ENCODE measurements at places on chromosomes 2 and 18. TPM values are rescaled to one million over a fixed set of nuclear protein-coding genes. Genes with fewer than 3 reads are reported as not detected.

DNA sequence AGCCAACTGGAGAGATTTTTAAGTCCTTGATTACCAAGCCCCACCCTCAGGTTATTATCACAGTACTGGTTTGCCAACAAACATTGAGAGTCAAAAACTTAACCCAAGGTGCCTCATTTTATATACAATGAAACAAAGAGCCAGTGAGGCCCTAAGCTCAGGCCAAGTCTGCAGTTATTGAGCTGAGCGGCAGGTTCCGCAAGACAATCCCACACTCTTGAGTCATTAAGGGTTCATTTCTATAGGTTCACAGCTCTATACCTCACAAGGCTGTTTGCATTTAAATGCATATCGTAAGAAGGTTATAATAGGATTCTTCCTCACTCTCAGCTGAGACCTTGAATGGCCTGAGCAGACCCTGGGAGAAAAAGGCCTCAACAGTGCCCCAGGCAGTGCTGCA lies 268.4 kb upstream of the RGPD4 start:
- no peak for DNase-seq
- H3K27ac ChIP-seq = no peak overlapping the region
- no peaks in the 10 kb centered on the region for H3K27me3 ChIP-seq
- no peak overlapping the region for H3K4me3 ChIP-seq
- H3K4me1 ChIP-seq = no peaks in the 10 kb centered on the region

GRCh38 chr2:163834221-163834620 lies 98.4 kb upstream of the FIGN start:
- no peaks in the 10 kb centered on the region for H3K36me3 ChIP-seq
- DNase-seq = no peak
- H3K27ac ChIP-seq = no peak overlapping the region
- no peaks in the 10 kb centered on the region for H3K27me3 ChIP-seq
- no peak overlapping the region for H3K4me3 ChIP-seq

GRCh38 chr2:239956818-239957261 lies 68.3 kb downstream of the NDUFA10 start:
- no peak overlapping the region for H3K4me3 ChIP-seq
- no peaks in the 10 kb centered on the region for H3K36me3 ChIP-seq
- H3K4me1 ChIP-seq = no peaks in the 10 kb centered on the region
- no peaks in the 10 kb centered on the region for H3K27me3 ChIP-seq

GRCh38 chr2:38484957-38485356 lies 107.9 kb upstream of the ATL2 start:
- DNase-seq = no peak
- no peaks in the 10 kb centered on the region for H3K27me3 ChIP-seq
- no peak overlapping the region for H3K4me3 ChIP-seq
- H3K27ac ChIP-seq = no peak overlapping the region

GRCh38 chr18:44143072-44143471 lies 537.6 kb upstream of the SETBP1 start:
- H3K4me3 ChIP-seq = no peak overlapping the region
- H3K36me3 ChIP-seq = no peaks in the 10 kb centered on the region
- H3K4me1 ChIP-seq = no peaks in the 10 kb centered on the region
- no peaks in the 10 kb centered on the region for H3K27me3 ChIP-seq
- DNase-seq = no peak

GRCh38 chr2:42297322-42297936 lies 63.6 kb downstream of the COX7A2L start:
- H3K36me3 ChIP-seq = peaks cover 47% of the 10 kb centered on the region
- no peak for DNase-seq
- no peaks in the 10 kb centered on the region for H3K4me1 ChIP-seq
- peaks cover 1% of the 10 kb centered on the region for H3K27me3 ChIP-seq

DNA sequence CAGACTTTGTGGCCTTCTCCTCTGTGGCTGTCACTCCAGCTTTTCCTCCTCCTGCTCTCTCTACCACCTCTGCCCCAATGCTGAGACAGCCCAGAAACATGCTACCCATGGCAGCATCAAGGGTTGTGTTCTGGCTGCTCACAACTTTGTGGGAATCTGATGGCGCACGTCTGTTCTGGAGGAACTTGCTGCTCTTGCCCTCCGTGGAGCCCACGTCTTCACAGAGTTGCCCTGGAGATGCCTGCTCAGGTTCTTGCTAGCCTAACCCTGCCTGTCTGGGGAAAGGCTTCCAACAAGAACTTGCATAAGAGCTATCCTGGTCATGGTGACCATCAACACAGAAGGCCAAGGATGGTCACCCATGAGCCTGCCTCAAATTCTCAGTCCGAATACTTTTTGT lies 237.4 kb downstream of the AFF3 start:
- no peaks in the 10 kb centered on the region for H3K4me1 ChIP-seq
- no peaks in the 10 kb centered on the region for H3K27me3 ChIP-seq
- H3K27ac ChIP-seq = no peak overlapping the region
- no peak overlapping the region for H3K4me3 ChIP-seq
- H3K36me3 ChIP-seq = no peaks in the 10 kb centered on the region

DNA sequence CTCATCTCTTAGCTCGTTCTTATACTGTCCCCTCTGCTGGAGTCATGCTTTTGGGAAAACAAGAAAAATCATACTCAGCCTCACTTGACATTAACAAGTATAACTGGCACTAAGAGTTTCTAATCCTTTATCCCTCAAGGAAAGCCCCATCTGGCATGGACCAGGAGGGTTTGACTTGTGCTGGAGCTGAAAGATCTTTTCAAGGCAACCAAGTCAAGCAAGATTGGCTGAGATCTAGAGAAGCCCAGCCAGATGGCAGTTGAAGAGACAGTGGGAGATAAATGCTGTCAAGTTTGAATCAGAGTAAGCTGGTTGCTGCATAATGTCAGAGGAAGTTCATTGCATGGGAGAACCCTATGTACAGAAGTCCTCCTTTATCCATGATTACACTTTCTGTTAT lies 336.5 kb upstream of the LRP1B start:
- H3K27me3 ChIP-seq = no peaks in the 10 kb centered on the region
- no peaks in the 10 kb centered on the region for H3K36me3 ChIP-seq
- H3K4me1 ChIP-seq = no peaks in the 10 kb centered on the region
- no peak for DNase-seq
- no peak overlapping the region for H3K27ac ChIP-seq
- no peak overlapping the region for H3K4me3 ChIP-seq

- no peak for DNase-seq
- H3K4me3 ChIP-seq = no peak overlapping the region
- H3K27me3 ChIP-seq = no peaks in the 10 kb centered on the region
These were observed 288.5 kb upstream of the SLC39A10 start for GRCh38 chr2:195368249-195369217.

DNA sequence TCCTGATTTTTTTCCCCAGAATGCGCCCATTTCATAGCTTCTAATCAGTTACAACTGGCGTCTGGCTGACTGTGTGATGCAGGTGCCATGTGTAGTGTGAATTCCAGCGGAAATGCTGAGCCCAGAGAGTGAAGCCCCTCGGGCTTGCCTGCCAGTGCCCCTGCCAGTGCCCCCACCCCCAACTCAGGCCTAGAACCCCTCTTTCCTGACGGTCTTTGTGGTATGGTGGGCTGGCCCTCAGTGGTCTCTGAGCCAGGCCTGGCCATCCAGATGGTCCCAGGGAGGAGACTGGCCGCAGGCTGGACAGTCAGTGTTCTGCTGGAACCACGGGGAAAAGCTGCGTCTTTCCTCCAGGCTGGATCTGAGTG lies 3.1 kb downstream of the RAMP1 start:
- no peaks in the 10 kb centered on the region for H3K36me3 ChIP-seq
- no peak for DNase-seq
- H3K4me3 ChIP-seq = no peak overlapping the region
- peaks cover 9% of the 10 kb centered on the region for H3K27me3 ChIP-seq

- no peak for DNase-seq
- no peaks in the 10 kb centered on the region for H3K27me3 ChIP-seq
- no peak overlapping the region for H3K4me3 ChIP-seq
- H3K36me3 ChIP-seq = no peaks in the 10 kb centered on the region
- no peaks in the 10 kb centered on the region for H3K4me1 ChIP-seq
- no peak overlapping the region for H3K27ac ChIP-seq
These were observed 97.3 kb downstream of the ARL6IP6 start for GRCh38 chr2:152815634-152816257.

GRCh38 chr2:224775647-224776046 lies 59.5 kb upstream of the CCDC195 start:
- no peaks in the 10 kb centered on the region for H3K36me3 ChIP-seq
- no peak for DNase-seq

GRCh38 chr18:3450799-3451182 lies 819 bp downstream of the TGIF1 start:
- H3K27me3 ChIP-seq = no peaks in the 10 kb centered on the region
- H3K4me3 ChIP-seq = peak overlapping the region; percentile 98
- H3K27ac ChIP-seq = peak overlapping the region; percentile 72
- H3K36me3 ChIP-seq = peaks cover 19% of the 10 kb centered on the region
- H3K4me1 ChIP-seq = peaks cover 9% of the 10 kb centered on the region
- DNase-seq = no peak

DNA sequence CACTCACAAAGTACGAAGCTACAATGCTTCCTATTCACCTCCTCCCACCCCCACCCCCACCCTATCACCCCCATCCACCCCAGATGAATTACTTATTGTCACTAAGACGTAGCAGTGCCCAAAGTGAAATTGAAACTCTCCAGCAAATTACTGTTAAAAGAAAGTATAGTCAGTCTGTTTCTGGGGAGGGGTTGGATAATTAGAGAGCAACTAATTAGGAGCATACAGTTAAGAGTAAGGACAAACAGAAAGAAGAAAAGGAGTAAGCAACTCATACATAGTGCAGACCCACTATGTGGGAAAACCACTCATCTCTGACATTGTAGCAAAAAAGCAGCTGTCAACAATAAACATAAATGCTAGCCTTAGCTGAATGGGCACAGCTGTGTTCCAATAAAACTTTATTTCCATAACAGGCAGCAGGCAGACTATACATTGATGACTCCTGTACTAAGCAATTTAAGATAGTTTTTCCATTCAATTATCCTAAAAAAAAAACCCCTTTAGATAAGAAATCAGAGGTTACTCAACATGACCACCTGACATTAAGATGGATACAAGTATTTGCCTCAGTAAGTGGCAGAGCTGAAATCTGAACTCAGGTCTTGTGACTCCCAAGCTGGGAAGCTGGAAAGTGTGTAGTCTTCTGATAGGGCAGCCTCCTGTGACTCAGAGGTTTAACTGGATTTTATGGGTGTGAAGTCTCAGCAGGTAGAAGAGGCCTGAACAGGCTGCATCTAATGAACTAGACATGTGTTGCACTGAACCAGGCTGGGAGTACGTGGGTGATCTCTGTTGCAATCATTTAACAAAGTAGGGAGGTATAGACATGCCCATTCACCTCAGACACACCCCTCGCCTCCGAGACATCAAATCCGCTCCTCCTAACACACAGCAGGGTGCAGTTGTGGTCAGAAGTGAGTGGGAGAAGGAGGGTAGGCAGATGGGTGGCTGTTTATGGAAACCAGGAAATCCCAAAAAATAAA lies 171.8 kb upstream of the KLF7 start:
- H3K27ac ChIP-seq = no peak overlapping the region
- H3K36me3 ChIP-seq = no peaks in the 10 kb centered on the region
- no peak overlapping the region for H3K4me3 ChIP-seq
- H3K27me3 ChIP-seq = no peaks in the 10 kb centered on the region
- H3K4me1 ChIP-seq = peaks cover 19% of the 10 kb centered on the region

DNA sequence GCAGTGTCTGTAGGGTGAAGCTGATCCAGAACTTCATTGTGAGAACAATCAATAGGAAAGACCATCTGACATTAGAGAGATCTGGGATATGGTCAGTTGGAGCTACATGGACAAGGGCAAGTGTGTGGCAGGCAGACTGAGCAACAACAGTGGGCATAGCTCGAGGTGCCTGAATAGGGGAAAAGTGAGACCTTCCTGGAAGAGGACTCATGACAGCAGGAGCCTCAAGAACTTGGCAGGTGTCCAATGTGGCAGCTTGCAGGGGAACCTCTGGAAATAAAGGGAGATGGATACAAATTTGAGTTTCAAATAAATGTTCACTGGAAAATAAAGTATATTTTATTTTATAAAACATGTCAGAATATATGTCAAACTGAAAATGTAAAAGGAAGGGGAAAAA lies 117.9 kb downstream of the TANC1 start:
- no peak for DNase-seq
- no peaks in the 10 kb centered on the region for H3K36me3 ChIP-seq

GRCh38 chr2:111135910-111136297 lies 15.2 kb downstream of the BCL2L11 start:
- no peak overlapping the region for H3K27ac ChIP-seq
- H3K4me3 ChIP-seq = no peak overlapping the region
- H3K27me3 ChIP-seq = no peaks in the 10 kb centered on the region
- DNase-seq = no peak
- peaks cover 6% of the 10 kb centered on the region for H3K36me3 ChIP-seq
- no peaks in the 10 kb centered on the region for H3K4me1 ChIP-seq

DNA sequence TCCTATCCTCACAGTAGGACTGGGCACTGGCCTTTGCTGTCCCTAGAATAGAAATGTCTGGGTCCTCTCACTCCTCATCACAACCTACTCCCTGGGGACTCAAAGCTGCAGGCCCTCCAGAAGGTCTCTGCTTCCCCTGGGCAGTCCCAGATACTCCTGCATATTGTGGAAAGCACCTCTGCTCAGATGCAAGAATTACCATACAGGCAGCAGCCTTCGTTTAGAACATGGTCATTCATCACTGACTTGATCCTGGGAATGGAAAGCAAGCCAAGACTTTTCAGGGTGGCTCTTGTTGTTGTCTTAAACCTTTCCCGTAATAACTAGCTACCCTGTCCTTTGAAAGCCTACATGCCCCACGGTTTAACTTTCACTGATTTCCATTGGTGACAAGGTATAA lies 53.1 kb upstream of the NPAS2 start:
- DNase-seq = no peak
- H3K4me3 ChIP-seq = no peak overlapping the region
- H3K27ac ChIP-seq = no peak overlapping the region
- no peaks in the 10 kb centered on the region for H3K36me3 ChIP-seq
- H3K4me1 ChIP-seq = no peaks in the 10 kb centered on the region
- no peaks in the 10 kb centered on the region for H3K27me3 ChIP-seq

DNA sequence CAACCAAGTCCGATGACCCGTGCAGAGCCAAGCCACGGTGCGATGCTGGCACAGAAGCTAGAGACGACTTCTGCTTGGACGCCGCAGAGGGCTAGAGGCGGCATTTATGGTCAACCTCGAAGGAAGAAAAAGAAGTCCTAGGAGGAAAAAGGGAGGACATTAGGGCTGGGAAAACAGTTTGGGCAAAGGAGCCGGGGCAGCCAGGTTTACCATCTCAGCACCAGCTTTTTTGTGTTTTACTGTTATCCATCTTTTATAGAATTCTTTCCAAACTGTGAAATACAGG lies 643 bp upstream of the DTNB start:
- H3K4me1 ChIP-seq = peaks cover 22% of the 10 kb centered on the region
- no peaks in the 10 kb centered on the region for H3K36me3 ChIP-seq
- peak overlapping the region; percentile 51 for H3K4me3 ChIP-seq
- peaks cover 17% of the 10 kb centered on the region for H3K27me3 ChIP-seq
- H3K27ac ChIP-seq = no peak overlapping the region

DNA sequence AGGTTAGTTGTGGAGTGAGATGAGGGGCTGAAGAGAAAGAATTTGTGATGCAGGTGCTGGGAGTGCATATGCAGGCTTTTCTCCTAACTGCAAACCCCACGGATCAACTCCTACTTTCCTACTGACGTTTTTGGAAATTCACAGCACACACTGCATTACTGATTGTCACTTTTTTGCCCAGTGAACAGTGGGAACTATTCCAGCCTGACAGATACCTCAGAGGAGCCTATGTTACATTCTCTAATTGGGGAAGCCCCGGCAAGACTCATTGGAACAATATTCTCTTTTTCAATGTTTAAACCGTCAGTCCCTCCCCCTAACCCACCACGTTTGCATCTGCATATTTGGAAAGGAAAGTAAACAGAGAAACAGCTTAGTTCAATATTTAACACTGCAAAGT lies 126.2 kb downstream of the DPP4 start:
- no peak overlapping the region for H3K27ac ChIP-seq
- DNase-seq = no peak
- no peaks in the 10 kb centered on the region for H3K36me3 ChIP-seq
- peaks cover 4% of the 10 kb centered on the region for H3K4me1 ChIP-seq
- H3K27me3 ChIP-seq = no peaks in the 10 kb centered on the region

NTSR2 gene
- not detected for total RNA-seq

HNRNPA3 gene
- total RNA-seq = 408 TPM

DSC3 gene
- total RNA-seq = 3.7 TPM

CAD gene
- total RNA-seq = 146 TPM

Data from H1 (cell line).